ENCODE measurements at places on chromosomes 13 and 19.

- DNase-seq, result no peak
These were observed 312.5 kb downstream of the TEX29 start for GRCh38 chr13:111632906-111633305.

DNA sequence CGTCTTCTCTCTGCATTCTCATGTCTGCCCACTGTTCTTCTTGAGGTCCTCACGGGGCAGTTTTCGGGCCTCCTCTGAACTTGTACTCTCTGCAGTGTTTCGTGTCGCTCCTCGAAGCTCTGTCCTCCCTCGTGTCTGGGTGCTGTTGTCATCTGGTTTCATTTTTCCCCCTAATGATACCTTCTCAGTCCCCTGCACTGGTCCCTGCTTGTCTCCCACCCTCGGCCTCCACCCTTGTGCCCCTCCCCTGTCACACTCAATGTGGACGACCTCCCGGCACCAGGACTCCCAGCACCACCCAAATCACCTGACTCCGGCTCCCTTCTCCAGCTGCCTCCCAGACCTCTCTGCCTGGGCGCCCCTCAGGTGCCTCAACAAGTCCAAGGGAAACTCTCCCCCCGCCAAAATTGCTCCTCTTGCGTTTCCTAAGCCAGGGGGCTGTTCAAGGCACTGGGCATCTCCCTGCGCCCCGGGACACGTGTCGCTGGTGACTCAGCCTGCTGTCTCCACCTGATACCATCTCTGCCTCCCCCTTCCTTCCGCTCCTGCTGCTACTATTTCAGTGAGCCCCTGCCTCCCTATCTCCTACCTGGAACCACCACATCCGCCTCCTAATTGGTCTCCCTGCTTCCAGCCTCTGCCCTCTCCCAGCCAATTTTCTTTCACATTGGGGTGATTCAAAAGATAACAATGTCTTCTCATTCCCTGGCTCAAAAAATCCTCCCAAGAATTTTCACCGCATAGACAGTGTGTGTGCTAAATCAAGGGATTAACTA, 49.5 kb downstream of the RFX2 start:
- DNase-seq, result peak; percentile 40

- peak; percentile 10 for DNase-seq
These were observed 80.1 kb downstream of the ZNF486 start for GRCh38 chr19:20247016-20247683.

- DNase-seq, result no peak
These were observed 391.3 kb downstream of the FOXO1 start for GRCh38 chr13:40275155-40275554.

DNA sequence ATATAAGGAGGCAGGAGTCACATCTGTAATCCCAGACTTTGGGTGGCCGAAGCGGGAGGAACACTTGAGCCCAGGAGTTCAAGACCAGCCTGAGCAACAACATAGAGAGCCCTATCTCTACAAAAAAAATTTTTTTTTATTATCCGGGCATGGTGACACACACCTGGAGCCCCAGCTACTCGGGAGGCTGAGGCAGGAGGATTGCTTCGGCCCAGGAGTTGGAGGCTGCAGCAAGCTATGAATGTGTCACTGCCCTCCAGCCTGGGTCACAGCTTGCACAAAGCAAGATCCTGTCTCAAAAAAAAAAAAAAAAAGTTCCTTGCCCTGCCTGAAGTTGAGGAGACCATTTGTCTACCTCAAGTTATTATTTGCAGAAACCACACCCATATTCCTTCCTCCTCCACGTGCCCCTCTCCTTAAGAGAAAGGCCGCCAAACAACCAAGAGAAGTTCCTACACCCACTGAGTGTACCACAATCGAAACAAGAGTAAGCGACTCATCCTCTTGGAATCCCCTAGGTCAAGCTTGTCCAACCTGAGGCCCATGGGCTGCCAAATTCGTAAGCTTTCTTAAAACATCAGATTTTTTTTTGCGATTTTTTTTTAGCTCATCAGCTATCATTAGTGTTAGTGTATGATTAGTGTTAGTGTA, 2.2 kb downstream of the ABCC4 start:
- DNase-seq, result peak; percentile 59

DNA sequence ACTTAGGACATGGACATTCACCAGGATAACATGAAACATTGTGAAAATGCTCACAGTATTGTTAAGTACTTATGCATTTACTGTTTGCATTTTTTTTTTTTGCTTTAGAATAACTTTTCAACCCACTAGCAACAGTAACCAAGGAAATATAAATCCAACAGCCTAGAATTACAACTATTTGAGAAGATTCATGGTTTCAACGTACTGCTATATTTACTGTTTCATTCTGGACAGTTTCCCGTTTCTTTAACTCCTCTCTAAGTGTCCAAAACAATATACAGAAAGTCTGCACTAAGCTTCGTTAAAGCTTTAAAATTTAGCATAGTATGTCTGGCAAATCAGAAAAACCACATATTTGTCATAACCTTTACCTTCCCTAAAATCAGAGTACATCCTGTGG, 2.7 kb downstream of the SMAD9 start:
- no peak for DNase-seq

DNA sequence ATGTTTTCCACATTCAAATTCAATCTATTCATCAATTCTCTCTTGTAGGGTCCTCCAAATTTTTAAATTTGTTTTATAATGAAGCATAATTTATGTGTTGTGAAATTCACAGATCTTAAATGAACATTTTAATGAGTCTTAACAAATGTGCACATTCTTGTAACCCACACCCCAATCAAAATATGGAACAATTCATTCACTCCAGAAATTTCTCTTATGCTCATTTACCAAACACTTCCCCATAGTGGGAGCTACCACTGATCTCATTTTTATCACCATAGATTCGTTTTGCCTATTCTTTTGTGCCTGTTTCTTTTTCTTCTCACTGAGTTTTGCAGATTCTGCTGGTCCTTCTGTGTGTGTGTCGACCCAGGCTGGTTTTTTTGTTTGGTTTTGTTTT, 664.1 kb downstream of the EFNB2 start:
- no peak for DNase-seq

DNA sequence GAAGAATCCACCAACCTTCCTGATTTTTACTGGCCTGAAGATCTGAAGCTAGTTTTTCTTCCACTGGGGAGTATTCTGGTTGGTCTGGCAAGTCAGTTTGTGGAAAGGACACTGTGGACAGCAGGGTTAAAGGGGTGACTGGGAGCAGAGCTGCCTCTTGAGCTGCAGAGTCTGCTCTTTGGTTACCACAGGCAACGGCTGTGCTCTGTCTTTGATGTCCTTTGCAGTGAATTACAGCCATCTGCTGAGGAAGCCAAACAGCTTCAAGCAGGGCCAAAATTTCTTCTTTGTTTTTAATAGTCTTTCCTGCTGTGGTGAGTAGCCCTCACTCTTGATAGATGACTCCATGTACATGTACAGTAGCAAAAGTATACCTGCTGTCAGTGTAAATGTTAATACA, 75.7 kb downstream of the ZNF100 start:
- no peak for DNase-seq

DNA sequence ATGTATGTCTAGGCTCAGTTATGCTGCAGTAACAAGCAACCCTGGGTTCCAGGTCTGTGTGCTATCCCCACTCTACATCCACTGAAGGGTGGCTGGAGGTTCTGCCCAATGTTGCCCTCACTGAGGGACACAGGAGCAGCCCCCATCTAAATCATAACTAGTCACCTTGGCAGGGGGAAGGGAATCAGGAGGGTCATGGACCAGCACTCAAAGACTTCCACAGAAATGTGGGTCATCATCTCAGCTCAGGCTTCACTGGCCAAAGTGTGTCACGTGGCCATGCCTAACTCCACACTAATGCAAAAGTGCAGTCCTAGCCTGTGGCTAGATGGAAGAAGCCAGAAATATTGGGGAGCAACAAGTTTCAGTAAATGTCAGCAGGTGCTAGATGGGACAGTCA, 137.3 kb upstream of the ZNF507 start:
- no peak for DNase-seq

- DNase-seq, result peak; percentile 98
These were observed 17.2 kb downstream of the RASA3 start for GRCh38 chr13:114115191-114115671.

DNA sequence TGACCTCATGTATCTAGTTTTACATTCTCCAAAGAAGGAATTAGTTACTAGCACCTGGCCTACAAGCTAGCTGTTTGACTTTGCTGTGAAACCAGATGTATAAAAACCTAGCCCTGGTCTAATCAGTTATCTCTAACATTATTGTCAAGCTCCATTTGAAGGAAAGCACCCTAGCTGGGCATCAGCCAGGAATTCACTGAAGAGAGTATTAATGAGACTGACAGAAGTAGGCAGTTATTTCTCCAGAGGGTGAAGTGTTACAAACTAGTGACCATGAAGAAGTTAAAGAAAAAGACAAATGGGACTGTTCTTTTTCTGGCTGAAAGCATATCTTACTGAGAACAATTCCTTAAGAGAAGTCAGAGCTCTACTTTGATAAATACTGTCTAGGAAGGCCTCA, 2529.3 kb upstream of the PCDH20 start:
- no peak for DNase-seq

DNA sequence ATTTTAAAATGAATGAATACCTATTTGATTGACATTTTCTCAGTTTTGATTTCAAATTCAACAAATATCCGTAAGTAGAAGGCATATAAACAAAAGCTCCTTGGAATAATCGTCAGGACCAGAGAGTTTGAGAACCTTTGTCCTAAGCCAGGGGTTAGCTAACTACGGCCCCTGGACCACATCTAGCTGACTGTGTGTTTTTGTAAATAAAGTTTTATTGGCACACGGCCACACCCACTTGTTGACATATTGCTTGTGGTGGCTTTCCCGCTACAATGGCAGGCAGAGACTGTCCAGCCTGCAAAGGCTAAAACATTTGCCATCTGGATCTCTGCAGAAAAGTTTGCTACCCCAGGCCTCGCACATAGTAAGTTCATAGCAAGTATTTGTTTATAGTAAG, 83.4 kb downstream of the GNG7 start:
- no peak for DNase-seq

- no peak for DNase-seq
These were observed 188.6 kb downstream of the TEX29 start for GRCh38 chr13:111508902-111509509.

DNA sequence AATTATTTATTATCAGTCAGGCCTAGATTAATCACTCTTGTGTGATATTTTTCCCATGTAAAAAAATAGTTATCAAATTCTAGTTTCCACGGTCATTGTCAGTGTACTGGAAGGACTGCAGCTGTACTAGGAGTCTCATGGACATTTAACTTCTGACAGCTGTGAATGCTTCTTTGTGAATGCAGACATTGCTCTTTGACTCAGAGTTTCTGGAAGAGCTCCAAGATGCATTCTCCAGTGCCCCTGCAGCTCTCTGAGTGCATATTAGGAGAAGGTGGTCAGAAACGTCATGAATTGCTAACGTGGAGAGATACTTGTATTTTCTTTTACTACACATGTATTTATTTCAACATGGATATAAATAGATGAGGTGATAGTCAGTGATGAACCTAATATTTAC, 9.7 kb upstream of the SLITRK5 start:
- DNase-seq, result no peak

GRCh38 chr13:105948143-105948542, 587.3 kb downstream of the EFNB2 start:
- DNase-seq, result no peak

DNA sequence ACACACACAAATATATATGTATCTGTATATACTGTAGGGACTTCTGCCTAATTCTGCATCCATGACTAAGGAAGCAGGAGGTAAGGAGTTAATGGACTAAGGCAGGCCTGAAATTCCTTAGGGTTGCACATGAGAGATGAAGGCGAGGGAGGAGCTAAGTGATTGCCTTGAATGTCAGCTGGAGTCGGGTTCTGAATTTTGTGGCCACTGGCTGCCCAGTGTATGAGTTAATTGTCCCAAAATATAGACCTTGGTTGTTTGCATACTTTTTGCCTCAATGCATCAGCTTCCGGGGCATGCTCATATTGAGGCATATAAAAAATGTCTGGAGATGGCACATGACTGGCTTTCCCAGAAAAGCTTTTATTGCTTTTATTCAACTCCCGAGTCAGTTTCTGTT, 245.5 kb downstream of the TDRD3 start:
- no peak for DNase-seq

DNA sequence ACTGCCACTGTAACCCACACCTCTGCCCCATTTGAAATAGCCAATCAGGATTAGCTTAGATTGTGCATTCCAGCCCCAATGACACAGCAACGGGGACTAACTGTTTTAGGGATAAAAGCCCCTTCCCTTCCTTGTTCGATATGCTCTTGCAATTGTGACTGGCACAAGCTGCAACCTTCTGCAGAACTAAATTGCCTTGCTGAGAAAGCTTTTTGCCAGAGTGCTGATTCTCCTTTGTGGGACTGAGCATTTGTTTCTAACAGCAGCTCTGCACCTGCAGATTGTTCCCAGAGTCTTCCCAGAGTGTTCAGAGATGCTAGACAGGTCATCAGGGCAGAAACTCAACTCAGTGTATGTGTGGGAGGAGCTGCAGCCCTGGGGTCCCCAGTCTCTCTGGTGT, 115.8 kb downstream of the ZNF675 start:
- DNase-seq, result no peak

GRCh38 chr13:66911411-66911939, 318.7 kb downstream of the PCDH9 start:
- no peak for DNase-seq

DNA sequence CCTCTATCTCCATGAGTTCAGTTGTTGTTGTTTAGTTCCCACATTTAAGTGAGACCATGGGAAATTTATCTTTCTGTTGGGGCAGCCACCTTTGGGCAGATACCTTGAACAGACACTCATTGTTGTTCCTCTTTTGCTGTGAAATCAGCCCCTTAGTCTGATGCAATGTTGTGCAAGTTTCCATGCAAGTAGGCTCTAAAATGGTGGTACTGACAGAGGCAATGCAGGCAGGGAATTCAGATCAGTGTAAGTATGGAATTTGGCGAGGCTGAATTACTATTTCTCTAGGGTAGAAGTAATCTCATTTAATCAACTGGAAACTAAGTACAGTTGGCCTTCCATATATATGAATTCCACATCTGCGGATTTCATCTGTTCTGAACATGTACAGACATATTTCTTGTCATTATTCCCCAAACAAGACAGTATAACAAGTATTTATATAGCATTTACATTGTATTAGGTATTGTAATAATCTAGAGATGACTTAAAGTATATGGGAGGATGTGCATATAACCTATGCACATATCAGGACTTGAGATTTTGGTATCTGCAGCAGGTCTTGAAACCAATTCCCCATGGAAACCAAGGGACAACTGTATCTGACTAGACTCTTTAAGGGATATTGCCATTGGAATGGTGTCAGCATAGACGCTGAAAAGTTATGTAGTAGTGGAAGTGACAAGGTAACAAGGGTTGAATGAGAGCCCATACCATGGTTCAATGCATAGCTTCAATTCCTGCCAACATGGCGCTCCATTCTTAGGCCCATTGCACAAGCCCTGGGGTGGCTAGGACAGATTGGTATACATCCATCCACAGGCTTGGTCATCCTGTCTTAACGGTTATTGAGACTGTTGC, 281.5 kb upstream of the HTR2A start:
- DNase-seq, result peak; percentile 13

DNA sequence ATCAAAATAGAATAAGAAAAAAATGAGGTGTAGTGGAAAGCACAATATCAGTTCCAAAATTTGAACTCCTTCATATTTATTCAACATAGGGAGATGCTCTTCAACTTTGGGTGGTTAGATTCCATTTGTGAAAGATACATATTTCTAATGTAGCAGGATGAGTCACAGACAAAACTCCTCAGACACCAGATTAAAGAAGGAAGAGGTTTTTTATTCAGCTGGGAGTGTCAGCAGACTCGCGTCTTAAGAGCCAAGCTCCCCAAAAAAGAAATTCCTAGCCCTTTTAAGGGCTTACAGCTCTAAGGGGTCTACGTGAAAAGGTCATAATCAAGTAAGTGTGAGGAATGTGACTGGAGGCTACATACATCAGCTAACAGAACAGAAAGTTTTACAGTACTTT, 6.8 kb upstream of the ZNF765 start:
- DNase-seq, result no peak

GRCh38 chr13:113148940-113149503, 9.4 kb upstream of the PROZ start:
- DNase-seq, result no peak
